ENCODE measurements at places on chromosomes 7 and 10.

GRCh38 chr10:125160856-125161706 is 718 bp upstream of the CTBP2 start:
- DNase-seq = peak; percentile 79

DNA sequence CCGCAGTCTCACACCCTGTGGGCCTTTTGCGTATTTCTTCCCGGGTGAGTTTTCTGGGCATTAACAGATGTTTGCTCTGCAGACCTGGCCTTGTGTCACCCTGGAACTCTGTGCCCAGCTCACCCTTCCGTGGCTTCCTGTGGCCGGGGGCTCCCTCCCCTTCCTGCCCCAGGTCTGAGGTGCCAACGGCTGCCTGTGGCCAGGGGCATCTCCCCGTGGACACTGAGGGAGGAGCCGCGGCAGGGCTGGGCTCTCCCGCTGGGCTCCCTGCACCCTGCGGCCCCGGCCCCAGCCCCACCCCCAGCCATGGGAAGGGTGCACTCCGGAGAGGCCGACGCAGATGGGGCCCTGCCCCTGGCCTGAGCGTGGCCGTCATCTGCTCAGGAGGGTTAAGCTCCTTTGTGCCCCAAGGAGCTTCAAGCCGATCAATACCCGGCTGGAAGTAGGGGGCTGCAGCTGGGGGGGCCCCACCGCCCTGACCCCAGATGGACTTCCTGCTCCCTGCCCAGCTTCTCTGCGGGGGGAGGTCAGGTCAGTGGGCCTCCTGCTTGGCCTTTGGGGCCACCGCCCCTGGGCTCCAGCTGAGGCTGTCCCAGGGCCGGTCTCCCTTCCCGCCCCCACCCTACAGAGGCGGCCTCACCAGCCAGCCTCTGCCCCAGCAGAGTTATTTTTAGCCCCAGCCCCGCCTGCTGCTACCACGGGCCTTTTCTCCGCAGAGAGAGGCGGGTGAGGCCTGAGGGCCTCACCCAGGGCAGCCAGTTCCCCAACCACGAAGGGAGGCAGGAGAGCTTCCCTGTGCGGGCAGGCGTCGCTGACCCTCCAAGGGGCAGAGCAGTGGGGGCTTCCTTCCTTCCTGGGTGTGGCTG is 24.2 kb downstream of the PWWP2B start:
- DNase-seq = peak; percentile 74

DNA sequence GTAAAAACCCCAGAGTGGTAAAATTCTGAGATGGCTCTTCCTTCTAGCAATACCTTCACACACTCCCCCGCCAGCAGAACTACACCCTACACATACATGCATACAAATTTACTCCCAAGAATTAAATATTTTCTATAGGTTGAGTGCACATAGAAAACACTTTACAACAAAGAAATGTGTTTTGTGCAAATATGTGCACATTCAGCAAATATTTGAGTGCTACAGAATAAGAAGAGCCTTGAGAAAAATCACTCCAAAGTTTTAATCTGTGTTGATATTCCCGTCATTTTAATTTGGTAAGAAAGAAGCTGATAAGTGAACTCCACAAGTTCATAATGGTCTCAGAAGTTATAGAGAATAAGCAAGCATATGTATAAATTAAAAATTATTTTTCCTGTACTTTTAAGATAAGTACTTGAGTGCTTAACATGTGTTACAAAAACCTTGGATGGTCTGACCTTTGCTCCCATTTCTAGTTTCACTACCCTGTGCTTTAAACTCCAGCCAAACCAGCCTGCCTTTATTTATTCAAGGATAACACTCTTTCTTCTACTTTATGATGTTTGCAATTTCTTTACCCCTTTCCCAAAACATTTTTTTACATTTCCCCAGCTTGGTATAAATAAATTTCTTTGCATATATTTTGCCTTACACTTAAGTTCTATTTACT is 733.5 kb upstream of the LRRTM3 start:
- no peak for DNase-seq

- DNase-seq = peak; percentile 12
These were observed 240.9 kb upstream of the KAT6B start for GRCh38 chr10:74585231-74586087.

GRCh38 chr10:100129424-100129823 is 47.8 kb upstream of the CPN1 start:
- DNase-seq = no peak

- no peak for DNase-seq
These were observed 100.2 kb downstream of the LRMDA start for GRCh38 chr10:75531571-75532031.

DNA sequence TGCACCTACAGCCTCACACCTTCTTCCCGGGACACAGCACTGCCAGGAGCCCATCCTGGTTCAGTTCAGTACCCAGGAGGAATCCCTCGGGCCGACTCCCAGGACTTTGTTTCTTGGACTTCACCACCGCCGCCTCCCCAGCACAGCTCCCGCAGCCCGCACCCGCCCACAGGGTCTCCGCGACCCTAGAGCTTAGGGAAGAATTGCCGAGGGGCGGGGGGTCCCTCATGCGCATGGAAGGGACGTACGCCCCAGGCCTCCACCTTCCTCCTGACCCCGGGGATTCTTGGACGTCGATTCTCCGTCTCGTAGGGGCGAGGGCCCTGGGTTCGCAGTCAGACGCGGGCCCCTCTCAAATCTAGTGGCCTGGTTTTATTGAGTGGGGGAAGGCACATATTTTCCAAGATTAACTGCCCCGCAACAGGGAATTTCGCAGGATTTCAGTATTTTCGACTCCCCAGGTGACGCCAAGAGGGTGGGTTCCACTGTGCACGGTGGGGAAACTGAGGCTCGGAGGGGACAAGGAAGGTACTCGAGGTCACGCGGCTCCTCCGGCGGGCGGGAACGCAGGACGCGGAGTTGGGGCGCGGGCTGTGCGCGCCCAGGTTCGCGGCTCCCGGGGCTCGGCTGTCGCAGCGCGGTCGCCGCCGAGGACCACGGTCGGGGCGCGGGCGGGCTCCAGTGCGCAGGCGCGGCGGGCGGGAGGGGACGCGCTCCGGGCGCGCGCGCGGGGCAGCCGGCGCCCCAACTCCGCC is at the start of gene ADCY1:
ADCY1 (plus strand) TSS at position 708 of the 755 bp plus-strand sequence. CDS start 176 bp downstream, outside the sequence.
- no peak for DNase-seq

DNA sequence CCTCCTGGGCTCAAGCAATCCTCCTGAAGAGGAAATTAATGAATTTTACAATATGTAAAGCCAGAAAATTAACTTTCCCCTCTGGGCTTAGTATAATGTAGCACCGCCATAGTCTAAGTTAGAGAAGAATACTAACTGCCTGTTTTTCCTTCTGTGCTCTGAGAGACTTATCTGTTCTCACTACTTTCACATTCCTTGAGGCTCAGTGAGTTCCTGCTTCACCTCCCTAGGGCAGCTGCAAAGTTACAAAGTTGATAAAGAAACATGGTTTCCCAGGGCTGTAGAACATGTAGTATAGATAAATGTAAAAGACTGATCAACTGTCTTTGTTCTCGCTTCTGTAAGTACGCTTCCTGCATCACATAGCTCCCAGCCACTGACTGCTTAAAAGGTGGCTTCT is 16.0 kb upstream of the OLAH start:
- DNase-seq = no peak

- peak; percentile 96 for DNase-seq
These were observed 43.3 kb downstream of the NRP1 start for GRCh38 chr10:33291053-33291592.

DNA sequence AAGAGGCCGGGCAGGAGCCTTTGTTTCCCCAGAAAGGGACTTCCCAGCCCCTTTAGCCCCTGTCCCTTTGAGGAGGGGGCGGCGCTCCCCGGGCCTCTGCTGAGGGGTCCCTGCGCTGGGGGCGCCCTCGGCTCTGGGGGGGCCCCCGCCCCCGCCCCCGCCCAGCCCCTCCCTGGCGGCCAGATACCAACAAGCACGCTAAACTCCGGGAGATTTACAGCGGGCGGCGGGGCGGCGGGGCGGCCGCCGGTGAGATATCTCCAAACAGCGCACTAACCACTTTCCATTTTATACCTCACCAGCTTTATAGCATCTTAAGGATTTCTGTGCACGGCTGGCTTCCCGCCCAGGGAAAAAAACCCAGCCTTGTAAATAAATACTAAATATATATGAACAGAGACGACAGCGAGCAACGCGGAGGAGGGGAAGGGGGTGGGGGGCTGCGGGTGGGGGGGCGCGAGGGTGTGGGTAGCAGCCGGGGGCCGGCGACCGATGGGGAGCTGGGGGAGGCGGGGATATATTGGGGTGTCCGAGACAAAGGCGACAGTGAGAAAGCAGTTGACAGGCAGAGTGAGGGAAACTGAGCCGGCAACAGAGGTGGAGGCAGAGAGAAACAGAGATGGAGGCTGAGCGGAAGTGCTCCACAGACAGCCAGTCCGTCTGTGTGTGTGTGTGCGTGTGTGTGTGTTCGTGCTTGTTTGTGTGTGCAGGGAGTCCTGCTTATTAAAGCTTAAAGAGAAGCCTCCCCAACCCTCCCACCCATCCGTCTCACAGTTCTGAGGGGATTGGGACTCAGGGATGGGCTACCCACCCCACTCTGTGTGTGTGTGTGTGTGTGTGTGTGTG is 85.8 kb downstream of the HIF1AN start:
- peak; percentile 20 for DNase-seq
